ENCODE measurements at places on chromosomes 7 and 10. TPM values are rescaled to one million over a fixed set of nuclear protein-coding genes. Genes with fewer than 3 reads are reported as not detected.

GRCh38 chr7:80885757-80886156 lies 33.1 kb downstream of the SEMA3C start:
- DNase-seq: no peak

TAC1 gene
- 15.6 TPM for total RNA-seq

- DNase-seq: peak; percentile 77
Observed at GRCh38 chr10:110446954-110447608, 50.6 kb upstream of the DUSP5 start.

NKX1-2 gene
- total RNA-seq: 0.54 TPM

DNA sequence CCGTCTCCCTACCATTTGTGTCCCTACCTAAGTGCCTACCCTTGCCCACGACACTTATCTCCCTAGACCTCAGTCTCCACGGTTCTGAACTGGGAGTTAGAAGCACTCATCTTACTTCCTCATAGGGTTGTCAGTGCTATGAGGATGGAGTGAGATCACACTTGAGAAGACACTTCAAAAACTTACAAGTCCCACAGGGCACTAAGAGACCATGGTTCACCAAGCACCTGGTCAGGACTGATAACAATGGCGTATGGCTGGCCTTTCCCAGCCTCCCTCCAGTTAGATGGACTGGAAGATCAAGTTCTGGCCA lies 43.2 kb downstream of the KCNMA1 start:
- no peak for DNase-seq

- no peak for DNase-seq
Observed at GRCh38 chr10:88944813-88945212, 7.8 kb downstream of the ACTA2 start.

PRKAR2B gene
- total RNA-seq: 76.4 TPM

PRSS37 gene
- total RNA-seq: not detected

- DNase-seq: no peak
Observed at GRCh38 chr10:34347131-34347530, 468.0 kb downstream of the PARD3 start.

- no peak for DNase-seq
Observed at GRCh38 chr7:147510923-147511322, 1079.6 kb upstream of the C7orf33 start.

GRCh38 chr7:66634816-66635215 lies 6.1 kb downstream of the KCTD7 start:
- no peak for DNase-seq

GRCh38 chr7:36287371-36288241 lies 102.1 kb upstream of the ANLN start:
- DNase-seq: no peak

GRCh38 chr7:69839782-69840181 lies 241.5 kb downstream of the AUTS2 start:
- DNase-seq: no peak

MMD2 gene
- 5.2 TPM for total RNA-seq

- DNase-seq: peak; percentile 44
Observed at GRCh38 chr10:21160116-21160515, 263.0 kb upstream of the NEBL start.

DNA sequence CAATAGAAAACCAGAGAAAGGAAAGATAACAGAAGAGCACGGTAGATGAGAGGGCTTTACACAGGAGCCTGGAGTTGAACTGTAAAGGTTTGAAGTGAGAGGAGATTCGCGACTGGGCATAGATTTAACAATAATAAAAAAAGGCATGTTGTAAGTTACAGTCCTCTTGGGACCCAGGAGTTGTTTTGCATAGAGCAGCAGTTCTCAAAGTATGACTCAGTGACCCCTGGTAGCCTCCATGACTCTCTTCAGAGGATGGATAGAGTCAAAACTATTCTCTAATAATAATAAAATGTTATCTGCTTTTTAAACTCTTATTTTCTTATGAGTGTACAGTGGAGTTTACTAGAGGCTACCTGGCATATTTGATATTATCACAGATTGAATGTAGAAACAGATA lies 262.3 kb downstream of the SORCS3 start:
- DNase-seq: no peak

INPP5F gene
- total RNA-seq: 112 TPM

GRCh38 chr7:78435355-78435754 lies 636.8 kb downstream of the PHTF2 start:
- no peak for DNase-seq

DNA sequence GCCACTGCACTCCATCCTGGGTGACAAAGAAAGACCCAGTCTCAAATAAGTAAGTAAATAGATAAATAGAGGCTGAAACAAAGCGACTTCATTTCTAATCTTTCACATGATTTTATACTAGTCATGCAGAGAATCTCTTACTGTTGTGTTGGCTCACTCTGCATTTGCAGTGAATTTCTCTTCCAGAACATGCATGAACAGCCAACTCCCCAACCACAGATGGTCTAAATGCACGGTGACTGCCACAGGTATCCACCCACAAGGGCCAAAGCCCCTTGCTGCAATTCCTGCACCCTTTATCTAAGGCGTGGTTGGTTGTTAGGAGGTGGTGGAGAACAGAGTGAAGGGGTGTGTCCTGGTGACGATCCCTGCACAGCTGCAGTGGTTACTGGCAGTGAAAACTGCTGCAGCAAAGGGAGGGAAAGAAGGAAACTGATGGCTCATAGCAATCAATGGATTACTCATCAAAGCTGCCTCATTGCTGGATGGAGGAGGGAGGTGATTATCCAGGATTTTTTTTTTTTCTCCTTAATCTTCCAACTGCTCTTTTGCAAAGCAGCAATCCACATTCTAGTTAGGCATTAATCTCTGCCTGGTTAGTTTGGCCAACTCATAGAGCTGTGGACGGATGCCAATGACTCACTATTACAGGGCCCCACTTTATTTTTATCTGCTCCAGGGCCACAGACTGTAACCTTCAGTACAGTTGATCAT lies 50.6 kb downstream of the PRTFDC1 start:
- DNase-seq: no peak

GRCh38 chr10:78755877-78756455 lies 312.8 kb upstream of the ZMIZ1 start:
- DNase-seq: no peak

DNA sequence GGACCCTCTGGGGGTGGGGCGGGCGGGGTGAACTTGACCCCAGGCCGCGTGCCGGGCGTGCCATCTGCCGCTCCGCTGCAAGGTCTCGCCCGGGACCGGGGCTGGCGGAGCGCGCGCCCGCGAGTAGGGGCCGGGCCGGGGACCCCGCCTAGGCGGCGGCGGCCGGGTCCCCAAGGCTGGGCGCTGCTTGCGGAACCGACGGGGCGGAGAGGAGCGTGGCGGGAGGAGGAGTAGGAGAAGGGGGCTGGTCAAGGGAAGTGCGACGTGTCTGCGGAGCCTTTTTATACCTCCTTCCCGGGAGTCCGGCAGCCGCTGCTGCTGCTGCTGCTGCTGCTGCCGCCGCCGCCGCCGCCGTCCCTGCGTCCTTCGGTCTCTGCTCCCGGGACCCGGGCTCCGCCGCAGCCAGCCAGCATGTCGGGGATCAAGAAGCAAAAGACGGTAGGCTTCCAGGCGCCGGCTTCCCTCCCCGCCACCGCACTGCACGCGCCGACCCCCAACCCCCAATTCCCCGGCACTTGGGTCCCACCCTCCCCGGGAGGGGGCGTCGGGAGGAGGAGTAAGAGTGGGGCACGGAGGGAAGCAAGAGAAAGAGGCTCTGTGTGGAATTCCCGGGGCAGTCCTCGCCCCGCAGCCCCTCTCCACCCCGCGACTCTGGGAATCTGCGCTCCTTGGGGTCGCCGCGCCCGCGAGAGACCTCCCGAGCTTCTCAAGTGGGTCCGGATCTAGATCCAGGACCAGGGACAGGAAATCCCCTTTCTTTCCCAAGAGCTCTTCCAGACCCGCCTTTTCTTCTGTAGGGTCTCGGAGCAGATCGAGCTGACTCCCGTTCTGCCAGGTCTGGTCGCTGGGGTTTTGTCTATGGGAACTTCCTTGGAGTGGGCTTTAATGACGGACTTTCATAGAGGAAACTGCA lies at the start of gene PAPSS2:
Gene PAPSS2, plus strand, starts transcription at position 308 of the 913 bp plus-strand sequence. Its CDS starts 104 bp downstream, at position 412.
- DNase-seq: no peak

DNA sequence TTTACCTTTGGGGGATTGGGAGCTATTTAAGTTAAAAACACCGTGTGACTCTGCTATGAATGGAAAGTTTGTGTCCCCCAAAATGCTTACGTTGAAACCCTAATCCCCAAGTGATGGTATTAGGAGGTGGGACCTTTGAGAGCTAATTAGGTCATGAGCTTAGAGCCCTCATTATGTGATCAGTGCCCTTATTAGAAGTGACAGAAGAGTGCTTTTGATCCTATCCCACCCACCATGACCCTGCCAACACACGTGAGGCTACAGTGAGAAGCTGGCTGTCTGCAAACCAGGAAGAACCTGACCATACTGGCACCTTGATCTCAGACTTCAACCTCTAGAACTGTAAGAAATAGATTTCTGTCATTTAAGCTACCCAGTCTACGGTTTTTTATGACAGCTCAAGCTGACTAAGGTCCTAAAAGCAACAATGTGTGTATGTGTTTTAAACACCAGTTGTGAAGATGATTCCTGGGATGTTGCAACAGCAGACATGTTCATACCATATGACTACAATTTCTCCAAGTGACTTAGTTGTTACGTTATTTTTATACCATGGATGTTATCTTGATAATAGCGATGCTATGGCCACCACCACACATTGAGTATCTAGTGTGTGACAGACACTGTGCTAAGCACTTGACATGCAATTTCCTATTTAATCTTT lies 124.4 kb downstream of the PIP4K2A start:
- no peak for DNase-seq

DNA sequence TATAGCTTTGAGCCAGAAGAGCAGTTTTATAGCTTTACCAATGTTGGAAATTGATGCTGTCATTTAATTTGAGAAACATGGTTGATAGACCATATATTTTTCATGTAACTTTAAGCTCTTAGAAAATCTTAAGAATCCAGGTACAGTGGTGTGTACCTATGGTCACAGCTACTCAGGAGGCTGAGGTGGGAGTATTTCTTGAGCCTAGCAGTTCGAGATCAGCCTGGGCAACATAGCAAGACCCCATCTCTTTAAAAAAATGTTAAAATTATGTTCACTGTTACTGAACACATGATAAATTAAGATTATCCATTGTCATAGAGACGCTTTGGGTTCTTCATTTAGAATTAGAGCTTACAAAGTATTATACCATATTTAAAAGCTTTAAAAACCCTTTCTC lies 18.2 kb downstream of the REEP3 start:
- DNase-seq: no peak

VSTM4 gene
- total RNA-seq: 10.4 TPM

MUC3A gene
- 1.5 TPM for total RNA-seq

DNA sequence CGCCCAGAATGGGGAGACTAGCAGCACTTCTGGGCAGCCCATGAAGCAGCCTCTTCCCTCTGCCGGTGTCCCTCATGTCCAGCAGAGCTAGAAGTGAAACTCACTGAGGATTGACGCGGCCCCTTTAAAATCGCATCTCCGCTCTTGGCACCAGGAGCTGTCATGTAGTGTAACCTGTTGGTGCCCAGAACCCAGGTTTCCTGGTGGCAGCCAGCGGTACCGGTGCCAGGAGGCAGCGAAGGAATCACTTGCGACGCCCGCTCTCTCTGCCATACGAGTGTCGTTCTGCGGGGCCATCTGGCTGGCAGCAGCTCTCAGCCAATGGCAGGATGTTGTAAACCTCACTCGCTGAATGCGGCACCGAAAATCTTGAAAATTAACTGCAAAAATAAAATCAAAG lies 82.7 kb downstream of the CUX1 start:
- DNase-seq: peak; percentile 91

MNX1 gene
- total RNA-seq: not detected

- no peak for DNase-seq
Observed at GRCh38 chr7:121020989-121021969, 32.8 kb downstream of the CPED1 start.

SORCS1 gene
- total RNA-seq: 25.6 TPM

GJD4 gene
- not detected for total RNA-seq

SPDYE11 gene
- total RNA-seq: not detected

PAX4 gene
- total RNA-seq: not detected

NEUROG3 gene
- total RNA-seq: not detected

DNA sequence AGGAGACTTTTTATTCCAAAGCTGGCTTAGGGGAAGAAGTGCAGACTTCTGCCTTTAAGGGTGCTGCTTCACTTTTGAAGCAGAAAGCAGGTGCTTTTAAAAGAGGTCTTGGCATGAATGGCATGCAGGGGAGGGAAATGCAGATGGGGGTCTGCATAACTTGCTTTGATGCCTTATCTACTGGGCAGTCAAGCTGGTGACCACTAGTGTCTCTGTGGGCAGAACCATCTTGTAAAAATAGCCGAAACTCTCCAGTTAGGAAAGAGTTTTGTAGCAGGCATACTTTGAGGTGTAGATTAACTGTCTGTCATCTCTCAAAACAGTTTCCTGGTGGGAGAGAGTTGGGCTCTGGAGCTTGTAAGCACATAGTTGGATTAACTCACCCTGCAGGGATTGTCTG lies 9.9 kb upstream of the CTNNA3 start:
- no peak for DNase-seq

DNA sequence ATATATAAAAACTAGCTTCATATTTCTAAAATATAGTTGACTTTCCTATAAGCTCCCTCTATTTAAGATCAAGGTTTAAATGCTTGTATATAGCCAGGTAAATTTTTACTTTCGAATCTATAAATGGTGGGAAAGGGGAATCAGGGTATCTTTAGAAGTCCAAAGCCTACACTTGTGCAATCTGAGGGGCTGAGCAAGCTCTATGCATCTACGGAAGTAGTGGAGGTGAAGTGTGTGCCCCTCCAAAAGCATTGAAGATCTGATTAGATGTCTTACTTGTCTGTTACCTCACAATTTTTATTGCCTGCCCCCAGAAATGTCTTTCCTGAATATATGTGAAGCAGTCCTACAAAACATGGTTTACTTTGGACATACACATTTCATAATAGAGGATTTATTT lies 1.6 kb downstream of the AKAP9 start:
- DNase-seq: no peak

DNA sequence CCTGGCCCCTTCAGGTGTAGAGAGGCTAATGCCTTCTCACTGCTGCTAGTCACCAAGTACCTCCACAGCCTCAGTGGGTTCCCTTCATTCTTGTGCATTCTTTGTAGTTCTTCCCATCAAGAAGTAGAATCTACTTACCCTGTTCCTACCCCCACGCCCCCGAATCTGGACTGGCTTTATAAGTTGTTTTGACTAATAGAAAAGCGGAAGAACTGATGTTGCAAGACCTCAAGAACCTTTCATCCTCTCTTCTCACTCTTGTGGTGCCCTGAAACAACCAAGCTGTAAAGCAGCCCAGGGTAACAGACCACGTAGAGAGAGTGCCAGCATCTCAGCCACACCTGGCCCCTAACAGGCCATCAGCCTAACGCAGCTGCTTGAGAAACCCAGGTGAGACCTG lies 23.2 kb upstream of the LAMB1 start:
- DNase-seq: no peak
